Thoracic aorta endothelial cell (primary cell): ENCODE measurements at places on chromosomes 5 and 9. TPM values are rescaled to one million over a fixed set of nuclear protein-coding genes. Genes with fewer than 3 reads are reported as not detected.

The CTXN3 gene
- not detected in 2 replicates for total RNA-seq

The TSLP gene
- total RNA-seq: 0.53 and 0.93 TPM in 2 replicates

The TIMD4 gene
- total RNA-seq: not detected in 2 replicates

The LHFPL2 gene
- 51.8 and 64.5 TPM in 2 replicates for total RNA-seq

The PRUNE2 gene
- 29.1 and 64.7 TPM in 2 replicates for total RNA-seq

The PCDHGB4 gene
- 5.6 and 9.7 TPM in 2 replicates for total RNA-seq

The KCNIP1 gene
- not detected in 2 replicates for total RNA-seq

The ZNF346 gene
- 26.3 and 33.2 TPM in 2 replicates for total RNA-seq

The CDKN2A gene
- 3.8 and 3.9 TPM in 2 replicates for total RNA-seq

The PCDHB11 gene
- total RNA-seq: 0.07 and 0.27 TPM in 2 replicates

The ERGIC1 gene
- 74.6 and 145 TPM in 2 replicates for total RNA-seq

The FLT4 gene
- total RNA-seq: 1.3 and 1.9 TPM in 2 replicates

The SAXO1 gene
- total RNA-seq: under 0.01 TPM in 1 of 2 replicates, not detected in the other

The HRH2 gene
- total RNA-seq: 1.7 TPM in 1 of 2 replicates, not detected in the other

The PFN3 gene
- not detected in 2 replicates for total RNA-seq

The PPP3R2 gene
- total RNA-seq: not detected in 2 replicates

The ACTBL2 gene
- not detected in 2 replicates for total RNA-seq
